Lung microvascular endothelial cell (primary cell): ENCODE measurements at places on chromosomes 4 and X.

DNA sequence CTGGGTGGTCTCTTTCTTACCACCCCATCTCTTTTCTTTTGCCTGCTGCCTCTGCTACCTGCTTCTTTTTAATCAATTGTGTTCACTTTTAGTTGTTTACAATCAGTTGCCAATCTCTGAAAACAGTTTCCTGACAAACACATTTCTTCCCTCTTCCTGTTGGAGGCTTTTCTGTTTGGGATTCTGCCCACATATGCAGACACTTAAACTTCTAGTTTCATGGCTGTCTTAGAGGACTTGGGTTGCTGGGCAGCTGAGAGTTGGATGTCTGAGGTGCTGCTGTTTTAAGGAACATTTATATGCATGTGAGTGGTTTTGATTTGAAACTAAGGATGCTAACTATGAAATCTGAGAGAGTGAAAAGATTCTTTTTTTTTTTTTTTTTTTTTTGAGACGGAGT, 112.3 kb upstream of the LIMCH1 start:
- DNase-seq = no peak

GRCh38 chr4:189143263-189143952, 797.3 kb upstream of the FRG1 start:
- DNase-seq = no peak

GRCh38 chr4:86759298-86759697, 89.9 kb downstream of the SLC10A6 start:
- DNase-seq = no peak

DNA sequence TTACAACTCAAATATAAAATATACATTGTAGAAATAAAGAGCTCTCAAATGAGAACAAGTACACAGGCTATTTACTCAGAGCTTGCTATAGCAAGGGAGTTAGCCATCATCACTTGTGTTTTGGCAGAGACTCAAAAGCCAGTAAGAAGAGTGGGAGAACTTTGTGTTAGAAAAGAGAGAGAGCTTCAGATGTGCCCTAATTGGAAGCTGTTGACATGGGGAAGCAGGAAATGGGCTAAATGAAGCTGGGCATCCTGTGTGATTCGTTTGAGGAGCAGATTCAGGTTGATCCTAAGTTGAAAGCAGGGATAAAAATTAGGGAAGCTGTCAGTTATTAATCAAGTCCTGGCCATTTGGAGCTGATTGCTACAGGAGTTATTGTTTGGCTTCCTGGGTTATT, 207.4 kb upstream of the MAOA start:
- no peak for DNase-seq

GRCh38 chrX:51802917-51803688, 59.9 kb downstream of the GSPT2 start:
- peak; percentile 10 for DNase-seq

DNA sequence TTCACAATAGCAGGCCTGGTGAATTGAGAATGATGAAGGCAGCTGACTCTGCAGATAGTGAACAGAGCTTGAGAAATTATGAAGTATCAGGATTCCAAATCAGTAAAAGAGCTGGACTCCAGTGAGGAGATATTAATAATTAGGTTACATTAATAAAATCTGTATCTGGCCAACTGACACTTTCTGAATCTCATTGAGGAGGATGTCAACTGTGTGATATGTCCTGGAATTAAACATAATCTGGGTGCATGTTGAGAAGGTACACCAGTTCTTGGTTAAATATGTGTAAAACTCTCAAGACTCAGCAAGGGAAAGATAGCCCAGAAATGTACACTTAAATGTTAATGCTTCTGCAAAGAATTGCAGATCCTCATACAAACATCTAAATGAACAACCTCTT, 177.8 kb upstream of the SFRP2 start:
- no peak for DNase-seq

GRCh38 chr4:4990857-4991540, 28.3 kb downstream of the CYTL1 start:
- peak; percentile 39 for DNase-seq

DNA sequence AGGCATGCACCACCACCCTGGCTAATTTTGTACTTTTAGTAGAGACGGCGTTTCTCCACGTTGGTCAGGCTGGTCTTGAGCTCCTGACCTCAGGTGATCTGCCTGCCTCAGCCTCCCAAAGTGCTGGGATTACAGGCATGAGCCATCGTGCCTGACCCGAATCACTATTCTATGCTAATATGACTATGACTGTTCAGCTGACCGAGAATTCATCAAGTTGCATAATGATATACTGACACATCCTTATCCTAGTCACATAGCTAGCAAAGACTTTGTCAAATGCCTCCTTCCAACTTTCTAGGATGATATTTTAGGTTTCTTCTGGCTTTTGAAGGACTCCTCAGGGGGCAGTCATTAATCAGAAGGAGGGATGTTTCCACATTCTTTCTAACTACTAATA, 4.8 kb upstream of the GPM6B start:
- DNase-seq = no peak

GRCh38 chrX:132791714-132792113, 166.7 kb downstream of the HS6ST2 start:
- no peak for DNase-seq

- no peak for DNase-seq
Observed at GRCh38 chr4:16083241-16084191, at the start of gene PROM1. Gene PROM1 (minus strand): TSS chr4:16084023. CDS start chr4:16075906, 8,117 bp downstream.
